ENCODE measurements at places on chromosomes 13 and 19.

- DNase-seq, result no peak
Measured at GRCh38 chr19:34088292-34088691, 84.0 kb upstream of the LSM14A start.

DNA sequence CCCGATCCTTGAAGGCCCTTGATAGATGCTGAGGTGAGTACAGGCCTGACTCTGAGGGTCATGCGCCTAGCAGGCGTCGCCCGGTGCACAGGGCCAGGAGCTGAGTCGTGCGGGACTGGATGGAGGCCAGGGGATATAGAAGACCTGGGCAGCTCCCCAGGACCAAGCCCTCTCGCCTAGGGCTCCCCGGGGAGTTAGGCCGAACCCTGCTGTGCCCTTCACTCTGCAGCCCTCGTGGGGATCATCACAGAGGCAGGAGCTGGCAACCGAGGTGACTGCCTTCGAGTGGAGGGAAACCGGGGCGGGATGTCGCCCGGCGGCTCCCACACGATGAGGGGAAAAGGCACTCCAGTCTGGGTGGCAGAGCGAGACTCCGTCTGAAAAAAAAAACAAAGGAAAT is 11.7 kb downstream of the CSNK1G2 start:
- DNase-seq, result no peak

DNA sequence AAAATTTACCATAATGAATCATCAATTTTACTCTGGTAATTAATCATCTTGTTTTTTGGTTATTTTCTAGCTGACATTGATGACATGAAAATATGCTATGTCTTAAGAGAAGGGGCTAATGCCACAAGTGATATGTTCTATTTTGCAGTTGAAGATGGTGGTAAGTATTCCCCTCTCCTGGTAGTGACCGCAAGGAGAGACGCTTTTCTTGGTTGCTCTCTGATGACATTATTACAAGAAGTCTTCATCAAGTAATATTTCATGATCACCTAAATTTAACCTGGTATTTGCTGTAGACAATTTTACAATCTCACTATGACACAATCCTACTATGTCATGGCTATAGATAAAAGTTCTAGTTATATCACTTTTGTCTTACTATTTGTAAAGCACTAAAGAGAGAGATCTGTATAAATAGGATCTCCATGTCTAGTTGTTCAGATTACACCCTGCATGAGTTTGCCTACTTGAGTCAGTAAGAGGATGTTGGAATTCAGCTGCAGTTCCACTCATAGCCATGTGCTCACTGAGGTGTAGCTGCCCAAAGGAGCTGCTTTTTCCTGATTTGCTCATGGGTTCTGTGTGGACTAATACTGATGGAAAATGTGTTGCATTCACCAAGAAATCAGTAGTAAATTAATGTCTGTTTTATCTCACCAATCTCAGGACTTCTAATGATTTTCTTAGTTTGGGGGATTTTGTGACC is 10.9 kb downstream of the FREM2 start:
- DNase-seq, result no peak

DNA sequence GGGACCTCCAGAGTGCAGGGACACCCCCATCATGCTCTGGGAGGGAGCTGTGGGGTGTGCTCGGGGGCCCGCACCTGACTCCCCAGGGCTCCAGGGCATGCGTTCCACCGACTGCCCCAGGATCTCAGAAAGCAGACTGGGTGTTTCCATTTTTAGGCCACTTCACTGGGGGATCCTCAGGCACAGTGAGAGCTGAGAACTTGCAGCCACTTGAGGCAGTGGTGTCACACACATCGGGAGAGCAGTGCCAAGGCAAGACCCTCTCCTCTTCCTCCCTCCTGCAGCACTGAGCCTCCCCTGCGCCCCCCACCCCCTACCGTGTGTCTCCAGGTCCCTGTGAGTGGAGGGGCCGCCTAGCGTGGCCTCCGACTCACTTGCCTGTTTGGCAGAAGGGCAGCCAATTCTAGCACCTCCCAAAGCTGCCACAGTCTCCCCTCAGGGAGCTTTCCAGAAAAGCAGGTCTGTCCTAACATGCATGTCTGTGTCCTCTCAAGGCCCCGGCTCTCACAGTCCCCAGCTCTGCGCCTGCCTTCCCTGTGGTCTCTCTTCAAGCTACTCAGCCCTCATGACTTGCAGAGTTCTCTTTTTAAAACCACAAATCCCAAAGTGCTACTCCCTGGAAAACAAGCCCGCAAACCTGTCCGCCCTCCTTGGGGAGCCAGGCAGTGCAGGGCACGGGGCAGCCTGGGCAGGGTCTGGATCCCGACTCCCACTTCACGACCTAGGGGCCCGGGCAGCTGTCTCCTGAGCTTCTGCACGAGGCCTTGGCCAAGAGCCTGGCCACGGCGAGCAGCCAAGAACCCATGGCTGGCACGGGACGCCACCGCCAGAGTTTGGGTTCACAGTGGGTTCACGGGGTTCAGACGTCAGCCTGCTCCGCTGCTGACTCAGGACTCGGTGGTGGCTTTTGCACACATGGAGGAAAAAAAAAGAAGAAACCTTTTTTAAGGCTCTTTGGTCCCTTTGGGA is 94.1 kb downstream of the STK24 start:
- no peak for DNase-seq

GRCh38 chr13:81117416-81117815 is 776.5 kb upstream of the SPRY2 start:
- no peak for DNase-seq

GRCh38 chr19:4140237-4140711 is 13.2 kb upstream of the CREB3L3 start:
- no peak for DNase-seq

DNA sequence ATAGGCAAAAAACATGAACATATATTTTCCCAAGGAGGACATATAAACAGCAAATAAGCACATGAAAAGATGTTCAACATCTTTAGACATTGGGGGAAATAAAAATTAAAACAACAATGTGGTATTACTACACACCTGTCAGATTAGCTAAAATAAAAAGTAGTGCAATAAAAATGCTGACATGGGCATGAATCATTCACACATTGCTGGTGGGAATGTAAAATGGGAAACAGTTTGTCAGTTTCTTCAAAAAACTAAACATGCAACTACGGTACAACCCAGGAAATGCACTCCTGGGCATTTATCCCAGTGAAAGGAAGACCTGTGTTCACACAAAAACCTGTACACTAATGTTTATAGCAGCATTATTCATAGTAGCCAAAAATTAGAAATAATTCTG is 5.3 kb upstream of the SUCLA2 start:
- no peak for DNase-seq

DNA sequence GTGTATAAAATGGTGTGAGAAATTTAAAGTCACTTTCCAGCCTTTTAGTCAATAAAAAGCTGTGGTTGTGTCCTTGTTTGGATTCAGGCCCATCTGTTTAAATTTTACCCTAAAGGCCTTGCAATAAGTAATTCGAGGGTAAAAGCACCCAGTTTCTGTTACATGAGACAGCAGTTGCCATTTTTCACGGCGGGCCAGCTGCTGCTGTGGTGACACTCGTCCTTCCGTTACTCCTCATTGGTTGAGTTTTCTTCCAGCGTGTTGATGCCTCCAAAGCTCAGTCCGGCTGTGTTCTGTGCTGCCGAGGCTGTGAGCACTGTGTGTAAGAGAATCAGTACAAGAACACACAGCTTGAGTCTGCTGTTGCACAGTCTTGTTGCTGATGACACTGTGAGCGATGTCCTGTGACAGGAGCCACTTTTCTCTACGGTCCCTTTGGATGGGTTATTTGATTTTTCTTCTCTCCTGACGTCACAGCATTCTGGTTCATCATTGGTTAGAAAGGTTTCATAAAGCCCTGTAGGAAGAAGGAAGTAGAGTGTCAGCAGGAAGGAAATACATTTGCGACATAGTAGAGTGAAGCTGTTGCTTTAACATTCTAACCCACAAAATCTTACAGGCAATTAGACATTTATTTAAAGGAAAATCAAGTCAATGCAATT is 602.5 kb upstream of the ARGLU1 start:
- no peak for DNase-seq

GRCh38 chr13:110116072-110116487 is 190.9 kb downstream of the COL4A1 start:
- no peak for DNase-seq

- DNase-seq, result no peak
Measured at GRCh38 chr19:2164020-2164998, 576 bp downstream of the DOT1L start.

DNA sequence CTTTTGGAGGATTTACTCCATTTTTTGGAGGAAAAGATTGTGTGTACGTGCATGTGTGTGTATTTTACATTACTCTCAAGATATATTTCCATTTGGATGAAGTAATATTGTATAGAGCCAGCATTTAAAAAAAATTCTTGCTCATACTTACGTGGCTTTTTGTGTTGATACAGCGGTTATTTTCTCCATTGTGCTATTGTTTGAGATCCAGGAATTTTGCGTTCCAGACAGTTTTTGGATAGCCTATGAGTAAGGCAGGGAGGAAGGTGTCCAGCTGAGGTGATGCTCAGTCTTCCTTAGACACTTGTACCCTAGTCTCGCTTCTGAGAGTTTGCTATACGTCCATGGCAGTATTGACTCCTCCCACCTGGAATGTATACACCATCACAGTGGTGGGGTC is 92.2 kb upstream of the ARHGEF7 start:
- no peak for DNase-seq

DNA sequence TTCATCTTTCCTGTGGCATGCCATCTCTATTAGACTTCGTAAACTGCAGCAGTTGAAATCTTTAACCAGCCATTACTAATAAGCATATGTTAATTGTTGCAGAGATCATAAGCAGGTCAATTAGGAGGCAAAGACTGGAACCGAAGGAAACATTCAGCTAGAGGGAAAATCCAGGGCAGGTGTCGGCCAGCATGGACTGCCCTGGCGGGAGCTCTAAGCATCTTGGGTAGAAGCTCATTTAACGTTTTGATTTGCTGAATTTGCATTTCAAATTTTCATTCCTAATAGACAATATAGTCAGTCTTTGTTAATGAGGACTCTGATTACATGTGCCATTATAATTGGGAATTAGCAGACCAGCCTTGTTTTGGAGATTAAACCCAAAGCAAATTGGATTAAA is 238.6 kb downstream of the POU4F1 start:
- no peak for DNase-seq

GRCh38 chr19:7534531-7535046 is 928 bp upstream of the PNPLA6 start:
- DNase-seq, result peak; percentile 48

DNA sequence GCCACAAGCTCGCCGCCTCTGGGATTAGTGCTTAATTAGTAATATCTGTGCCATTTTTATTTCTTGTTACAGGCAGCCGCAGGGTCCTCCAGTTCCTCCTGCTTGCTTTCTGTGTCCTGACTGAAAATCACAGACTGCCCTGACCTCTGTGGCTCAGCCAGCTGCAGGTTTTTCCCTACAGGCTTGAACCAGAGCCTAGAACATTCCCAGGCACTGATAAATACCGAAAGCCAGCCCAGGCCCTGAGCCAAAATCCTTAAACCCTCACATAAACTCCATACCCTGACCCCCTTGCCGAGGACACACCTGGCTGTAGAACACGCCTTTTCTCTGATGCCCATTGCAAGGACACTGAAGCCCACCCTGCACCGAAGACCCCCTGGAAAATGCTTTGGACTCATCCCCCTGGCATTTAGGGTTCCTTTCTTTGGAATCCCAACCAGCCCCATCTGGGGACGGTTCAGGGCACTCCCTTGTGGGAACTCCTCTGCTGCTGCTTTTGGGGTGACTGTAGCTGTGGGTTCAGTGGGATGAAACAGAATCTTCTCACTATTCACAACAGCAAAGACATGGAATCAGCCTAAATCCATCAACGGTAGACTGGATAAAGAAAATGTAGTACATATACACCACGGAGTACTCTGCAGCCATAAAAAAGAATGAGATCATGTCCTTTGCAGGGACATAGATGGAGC is 15.5 kb downstream of the DPP9 start:
- DNase-seq, result no peak

DNA sequence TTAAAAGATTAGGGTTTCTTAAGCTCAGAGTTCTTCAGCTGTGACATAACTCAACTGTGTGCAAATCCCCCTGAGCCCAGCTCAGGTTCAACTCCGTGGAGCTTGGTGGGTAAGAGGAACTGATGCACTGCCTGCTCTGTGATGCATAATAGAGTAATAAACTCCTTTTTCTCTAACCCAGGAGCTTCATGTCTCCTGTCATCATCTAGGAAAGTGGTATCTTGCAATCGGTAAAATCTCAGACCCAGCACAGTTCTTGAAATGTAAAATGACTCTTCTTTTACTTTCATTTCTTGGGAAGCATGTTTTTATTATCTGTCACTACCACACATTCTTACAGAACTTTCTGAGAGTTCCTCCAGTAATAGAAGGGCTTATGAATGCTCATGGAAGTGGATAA is 123.8 kb upstream of the PCDH9 start:
- no peak for DNase-seq
